ENCODE measurements at places on chromosomes 3 and 15. TPM values are rescaled to one million over a fixed set of nuclear protein-coding genes. Genes with fewer than 3 reads are reported as not detected.

SI gene
- total RNA-seq = not detected

ACVR2B gene
- 5.3 TPM for total RNA-seq

KCNMB3 gene
- total RNA-seq = 0.21 TPM

XCR1 gene
- total RNA-seq = not detected

HRG gene
- not detected for total RNA-seq

FGF12 gene
- total RNA-seq = 0.24 TPM

CILP gene
- total RNA-seq = under 0.01 TPM

PHLDB2 gene
- 93.7 TPM for total RNA-seq

AMT gene
- 1.7 TPM for total RNA-seq

MCF2L2 gene
- not detected for total RNA-seq

DUSP7 gene
- 102 TPM for total RNA-seq

GUCA1C gene
- not detected for total RNA-seq

FBXL22 gene
- not detected for total RNA-seq

TNIK gene
- 2.4 TPM for total RNA-seq

PLA2G4B gene
- 7.5 TPM for total RNA-seq

RARRES1 gene
- 0.85 TPM for total RNA-seq

HACL1 gene
- total RNA-seq = 18.3 TPM

HIGD2B gene
- total RNA-seq = not detected

TGM5 gene
- 0.21 TPM for total RNA-seq

ARL14 gene
- total RNA-seq = under 0.01 TPM

PRTG gene
- under 0.01 TPM for total RNA-seq

TNFSF10 gene
- 30.5 TPM for total RNA-seq

CCR5 gene
- total RNA-seq = not detected

IGSF10 gene
- total RNA-seq = under 0.01 TPM

PP2D1 gene
- not detected for total RNA-seq

CELSR3 gene
- total RNA-seq = 3.4 TPM

RTP3 gene
- not detected for total RNA-seq

GAP43 gene
- not detected for total RNA-seq

CACNA2D2 gene
- total RNA-seq = not detected

NRROS gene
- not detected for total RNA-seq

GOLGA8G gene
- not detected for total RNA-seq

RSRC1 gene
- total RNA-seq = 21.5 TPM

CASR gene
- not detected for total RNA-seq

CADPS gene
- total RNA-seq = under 0.01 TPM

SPINK8 gene
- total RNA-seq = not detected

GOLGA6D gene
- total RNA-seq = not detected

AP3S2 gene
- total RNA-seq = 40.7 TPM

Data from tracheal epithelial cell (primary cell).